ENCODE measurements at places on chromosomes 7 and 10.

DNA sequence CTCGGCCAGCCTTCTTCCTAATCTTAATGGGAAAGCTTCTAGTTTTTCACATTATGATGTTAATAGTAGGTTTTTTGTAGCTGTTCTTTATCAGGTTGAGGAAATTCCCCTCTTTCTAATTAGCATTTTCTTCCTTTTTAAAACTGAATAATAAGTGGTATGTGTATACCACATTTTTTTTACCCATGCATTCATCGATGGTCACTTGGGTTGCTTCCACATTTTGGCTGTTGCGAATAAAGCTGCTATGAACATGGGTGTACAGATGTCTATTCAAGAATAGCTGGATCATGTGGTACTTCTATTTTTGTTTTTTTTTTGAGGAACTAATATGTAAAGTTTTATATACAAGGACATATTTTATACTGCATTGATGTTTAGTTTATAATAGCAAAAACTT is 44.3 kb downstream of the NRF1 start:
- DNase-seq: no peak

- no peak for DNase-seq
Observed at GRCh38 chr7:80057488-80057887, 77.1 kb upstream of the GNAI1 start.

- DNase-seq: no peak
Observed at GRCh38 chr10:33064706-33065105, 106.7 kb upstream of the ITGB1 start.

GRCh38 chr10:85137253-85137652 is 808.9 kb downstream of the CCSER2 start:
- no peak for DNase-seq

DNA sequence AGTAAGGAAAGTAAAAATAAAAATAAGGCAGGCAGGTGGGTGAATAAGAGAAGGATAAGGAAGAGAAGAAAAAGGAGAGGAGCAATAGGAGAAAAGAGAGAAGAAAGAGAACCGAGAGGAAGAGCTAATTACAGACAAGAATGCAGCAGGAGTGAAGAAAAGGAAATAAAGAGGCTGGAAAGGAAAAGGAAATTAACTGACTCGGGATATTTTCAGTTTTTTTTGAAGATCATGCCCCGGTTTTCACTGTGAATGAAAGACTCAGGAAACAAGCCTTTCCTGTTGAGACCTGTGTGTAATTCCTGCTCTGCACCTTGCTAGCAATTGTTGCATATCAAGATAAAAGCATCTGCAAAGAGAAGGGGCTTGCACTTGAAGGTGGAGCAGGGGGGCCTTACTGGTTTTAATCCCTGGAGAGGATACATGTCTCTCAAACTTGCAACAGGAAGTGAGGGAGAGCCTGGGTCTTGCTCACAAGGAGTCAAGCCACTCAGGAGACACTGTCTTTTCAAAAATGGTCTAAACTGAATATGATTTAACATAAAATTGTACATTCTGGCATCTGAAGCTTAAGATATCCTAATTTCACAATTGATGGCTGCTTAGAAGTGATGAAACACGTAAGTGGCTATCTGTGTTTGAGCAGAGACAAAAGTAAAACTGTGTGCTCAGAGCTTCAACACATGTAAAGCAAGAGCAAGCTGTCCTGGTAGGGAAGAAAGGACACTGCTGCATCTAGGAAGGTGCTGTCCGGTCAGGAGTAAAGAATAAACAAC is 157.6 kb downstream of the FAM107B start:
- no peak for DNase-seq

DNA sequence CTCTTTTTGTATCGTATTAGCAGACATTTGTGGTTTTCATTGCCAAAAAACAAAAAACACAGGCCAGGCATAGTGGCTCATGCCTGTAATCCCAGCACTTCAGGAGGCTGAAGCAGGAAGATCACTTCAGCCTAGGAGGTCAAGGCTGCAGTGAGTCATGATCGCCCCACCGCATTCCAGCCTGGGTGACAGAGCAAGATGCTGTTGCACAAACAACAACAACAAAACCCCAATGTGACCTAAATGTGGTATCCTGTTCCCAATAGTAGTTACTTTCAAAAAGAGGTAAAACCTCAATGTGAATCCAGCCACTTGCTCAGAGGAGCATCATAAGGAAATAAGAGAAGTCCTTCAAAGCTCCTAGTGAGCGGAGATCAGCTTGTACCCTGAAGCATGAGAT is 45.8 kb upstream of the SKAP2 start:
- DNase-seq: no peak

- peak; percentile 71 for DNase-seq
Observed at GRCh38 chr10:132142396-132143161, 44.2 kb upstream of the DPYSL4 start.

DNA sequence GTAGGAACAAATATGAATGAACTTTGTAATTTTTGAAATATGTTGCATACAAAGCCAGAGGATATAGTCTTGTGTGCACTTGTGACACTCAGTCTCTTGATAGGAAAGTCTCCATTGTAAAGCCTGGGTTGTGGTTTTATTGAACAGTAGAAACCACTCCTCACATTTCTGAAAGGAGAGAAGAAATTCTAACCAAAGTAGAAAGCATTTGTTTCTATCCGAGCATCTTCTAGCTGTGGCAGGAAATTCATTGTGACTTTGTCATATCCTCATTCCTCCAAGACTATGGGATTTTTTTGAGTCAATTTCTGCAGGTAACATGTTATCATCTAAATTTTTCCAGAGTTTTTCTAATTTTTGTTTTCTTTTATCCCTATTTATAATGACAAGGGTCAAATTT is 55.5 kb upstream of the NCF1 start:
- no peak for DNase-seq

DNA sequence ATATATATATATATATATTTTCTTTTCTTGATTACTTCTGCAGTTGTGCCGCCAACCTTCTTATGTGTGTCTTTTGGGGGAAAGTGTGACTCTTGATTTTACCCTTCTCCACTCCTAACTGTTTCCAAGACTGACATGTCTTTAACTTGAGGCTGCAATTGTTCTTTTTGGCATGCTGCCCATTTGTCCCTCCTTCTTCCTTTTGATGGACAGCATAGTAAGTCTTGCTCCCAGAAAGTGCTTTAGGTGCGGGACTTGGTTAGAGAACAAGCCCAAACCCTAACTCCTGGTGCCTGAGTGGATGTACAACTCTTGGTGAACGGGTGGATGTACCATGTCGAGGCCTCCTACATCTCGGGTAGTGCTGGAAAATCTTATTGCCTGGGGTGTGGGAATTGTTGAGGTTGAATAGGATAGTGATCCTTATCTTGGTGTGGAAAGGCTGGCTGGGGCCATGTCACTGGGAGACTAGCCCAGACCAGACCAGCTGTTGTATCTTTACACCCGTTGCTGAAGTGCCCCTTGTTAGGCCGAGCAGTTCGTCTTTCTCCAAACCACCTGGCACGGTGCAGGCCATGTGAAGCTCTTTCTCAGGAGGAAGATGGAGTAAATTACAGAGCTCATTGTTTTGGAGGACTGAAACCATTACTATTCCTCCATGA is 16.3 kb downstream of the TCF7L2 start:
- DNase-seq: no peak

DNA sequence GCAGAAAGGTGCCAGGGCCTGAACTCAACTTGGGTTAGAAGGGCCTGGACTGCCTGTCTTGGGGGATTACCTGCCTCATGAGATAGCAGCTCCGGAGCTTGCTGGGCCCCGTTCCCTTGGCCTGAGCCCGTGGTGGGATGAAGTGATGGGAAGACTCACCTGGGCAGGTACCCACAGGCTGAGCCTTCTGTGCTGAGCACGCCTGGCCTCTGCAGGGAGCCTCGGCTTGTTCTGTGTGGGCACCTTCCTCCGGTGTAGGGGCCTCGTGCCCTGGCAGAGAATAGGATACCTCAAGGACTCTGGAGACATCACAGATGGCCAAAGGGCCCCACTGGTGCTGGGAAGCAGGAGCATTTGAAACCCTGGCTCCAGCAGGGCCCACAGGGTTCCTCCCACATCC is 4.5 kb downstream of the ZNF467 start:
- no peak for DNase-seq

DNA sequence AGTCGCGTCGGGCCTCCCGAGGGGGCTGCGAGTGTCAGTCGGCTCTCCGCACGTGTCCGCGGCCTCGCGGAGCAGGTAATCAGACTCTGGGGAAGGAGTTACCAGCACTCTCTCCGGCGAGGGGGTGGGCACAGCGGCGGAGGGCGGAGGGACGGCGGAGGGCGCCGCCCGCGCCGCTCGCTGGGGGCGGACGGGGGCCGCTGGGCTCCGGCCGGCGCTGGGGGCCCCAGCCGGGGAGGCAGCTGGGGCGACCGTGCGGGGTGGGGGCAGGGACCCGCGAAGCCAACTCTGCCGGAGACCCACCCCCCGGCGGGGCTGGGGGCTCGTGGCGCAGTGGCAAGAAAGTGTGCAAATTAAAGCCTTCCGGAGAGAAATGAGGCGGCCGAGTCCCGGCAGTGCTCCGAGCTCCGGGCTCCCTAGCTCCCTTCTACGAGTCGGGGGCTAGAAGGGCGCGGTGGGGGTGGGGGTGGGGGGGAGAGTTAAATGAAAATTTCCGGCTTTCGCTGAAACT is at the start of gene CDK6:
CDK6 (minus strand) TSS at position 85 of the 511 bp plus-strand sequence. CDS start 3,250 bp downstream, outside the sequence.
- peak; percentile 78 for DNase-seq

DNA sequence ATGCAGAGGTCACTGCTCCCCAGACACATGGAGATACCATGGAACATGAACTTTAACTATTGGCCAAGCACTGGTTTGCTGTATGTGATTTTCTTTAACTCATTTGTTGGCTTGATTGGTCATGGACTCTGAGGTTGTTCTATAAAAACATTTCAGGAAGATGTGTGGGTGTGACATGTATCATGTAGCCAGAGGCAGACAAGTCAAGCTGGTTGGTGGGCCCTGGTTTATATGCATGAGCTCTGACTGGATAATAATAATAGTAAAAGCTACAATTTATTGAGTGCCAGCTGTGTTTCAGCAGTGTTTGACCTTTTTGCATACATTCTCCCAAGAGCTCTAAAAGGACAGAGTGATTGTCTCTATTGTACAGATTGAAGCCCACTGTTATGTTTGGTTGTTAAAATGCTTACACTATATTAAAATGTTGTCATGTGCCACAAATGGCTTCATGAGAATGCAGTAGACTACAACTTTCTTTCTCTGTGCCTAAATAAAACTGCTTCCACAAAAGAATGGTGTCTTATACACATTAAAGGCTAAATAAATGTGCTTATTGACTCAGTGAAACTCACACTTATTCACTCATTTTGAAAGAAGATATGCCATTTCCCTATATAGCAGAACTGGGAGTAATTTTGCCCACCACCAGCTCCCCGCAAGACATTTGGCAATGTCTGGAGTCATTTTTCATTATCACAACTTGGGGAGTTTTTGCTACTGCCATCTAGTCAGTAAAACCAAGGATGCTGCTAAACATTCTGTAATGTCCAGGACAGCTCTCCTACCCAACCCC is 243.6 kb upstream of the NFE2L3 start:
- no peak for DNase-seq

GRCh38 chr7:104296900-104297299 is 31.5 kb upstream of the LHFPL3 start:
- no peak for DNase-seq

- DNase-seq: no peak
Observed at GRCh38 chr10:112843623-112844022, 106.4 kb upstream of the TCF7L2 start.

DNA sequence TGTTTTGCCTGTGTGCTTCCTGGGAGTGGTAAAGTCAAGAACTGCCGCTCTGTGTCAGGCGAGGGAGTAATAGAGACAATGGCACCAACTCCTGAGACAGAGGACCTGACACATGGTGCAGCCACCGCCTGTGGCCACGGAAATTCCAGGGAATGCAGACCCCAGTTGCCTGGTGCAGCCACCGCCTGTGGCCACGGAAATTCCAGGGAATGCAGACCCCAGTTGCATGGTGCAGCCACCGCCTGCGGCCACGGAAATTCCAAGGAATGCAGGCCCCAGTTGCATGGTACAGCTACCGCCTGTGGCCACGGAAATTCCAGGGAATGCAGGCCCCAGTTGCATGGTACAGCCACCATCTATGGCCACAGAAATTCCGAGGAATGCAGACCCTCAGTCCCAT is 8.7 kb downstream of the DIP2C start:
- no peak for DNase-seq

GRCh38 chr7:56121440-56121839 is 5.2 kb upstream of the NUPR2 start:
- no peak for DNase-seq

DNA sequence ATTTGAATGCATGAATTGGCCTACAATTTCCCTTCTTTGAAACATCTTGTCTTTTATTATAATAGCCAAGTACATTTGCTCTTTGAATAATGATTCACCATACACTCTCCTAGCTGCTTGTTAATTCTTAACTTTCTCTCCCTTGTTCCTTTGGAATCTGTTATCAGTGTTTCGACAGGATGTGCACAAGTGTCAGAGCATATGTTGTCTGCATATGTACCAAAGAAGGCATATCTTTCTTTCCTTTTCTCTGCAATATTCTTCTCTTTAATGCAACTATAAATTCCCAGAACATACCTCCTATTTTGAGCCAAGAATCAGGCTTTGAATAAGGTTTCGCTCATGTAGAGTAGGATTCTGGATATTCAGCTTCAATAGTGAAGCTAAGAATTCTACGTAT is 848.3 kb upstream of the C7orf33 start:
- no peak for DNase-seq

- no peak for DNase-seq
Observed at GRCh38 chr7:6316226-6316625, 43.8 kb upstream of the CYTH3 start.

- no peak for DNase-seq
Observed at GRCh38 chr10:71072131-71072822, 140.1 kb upstream of the UNC5B start.

- DNase-seq: no peak
Observed at GRCh38 chr7:36637417-36637816, 86.9 kb downstream of the AOAH start.

DNA sequence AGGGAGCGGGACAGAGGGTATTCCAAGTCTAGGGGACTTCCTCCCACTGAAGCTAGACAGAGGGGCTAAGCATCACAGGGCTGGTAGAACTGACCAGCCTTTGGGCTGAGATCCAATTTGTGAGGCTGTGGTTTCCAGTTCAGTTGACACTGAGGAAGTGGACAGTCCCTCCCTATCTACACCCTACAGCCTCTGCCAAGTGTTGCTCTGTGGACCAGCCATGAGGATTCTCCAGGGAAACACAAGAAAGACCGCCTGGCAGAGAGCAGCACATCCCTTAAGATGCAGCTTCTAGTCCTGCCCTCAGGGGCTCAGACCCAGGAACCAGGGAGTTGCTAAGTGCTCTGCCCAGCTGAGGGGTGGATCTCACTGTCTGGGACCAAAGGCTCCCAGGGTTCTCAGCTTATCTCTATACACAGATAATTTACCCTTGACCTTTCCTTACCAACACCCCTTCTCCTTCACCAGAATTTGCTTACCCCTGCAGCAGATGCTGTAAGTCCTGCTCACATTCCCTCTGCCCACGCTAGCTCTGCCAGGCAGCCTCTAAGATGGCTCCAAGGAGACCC is 252.0 kb downstream of the SKIDA1 start:
- no peak for DNase-seq

- DNase-seq: peak; percentile 70
Observed at GRCh38 chr10:26215935-26216584, 514 bp upstream of the GAD2 start.

GRCh38 chr10:78448470-78448869 is 414.8 kb downstream of the RPS24 start:
- no peak for DNase-seq

- DNase-seq: no peak
Observed at GRCh38 chr10:95429639-95430038, 131.5 kb downstream of the SORBS1 start.

Data from activated T-cell treated with anti-CD3 and anti-CD28 coated beads, Interleukin-2, amount 50 U/mL, for 48 hours (primary cell).